ENCODE measurements at places on chromosomes 12 and 14.

GRCh38 chr12:113186666-113187325, 1.3 kb downstream of the RITA1 start:
- H3K4me3 ChIP-seq, result peak overlapping the region; percentile 94
- H3K4me1 ChIP-seq, result peaks cover 18% of the 10 kb centered on the region
- no peaks in the 10 kb centered on the region for H3K27me3 ChIP-seq
- no peak for DNase-seq

GRCh38 chr12:65307169-65307501, 28.7 kb downstream of the MSRB3 start:
- H3K27me3 ChIP-seq, result no peaks in the 10 kb centered on the region
- peaks cover 20% of the 10 kb centered on the region for H3K4me1 ChIP-seq
- no peak overlapping the region for H3K4me3 ChIP-seq

GRCh38 chr14:102668291-102668873, 75.9 kb downstream of the RCOR1 start:
- H3K36me3 ChIP-seq, result peaks cover 9% of the 10 kb centered on the region
- no peak for DNase-seq
- no peaks in the 10 kb centered on the region for H3K27me3 ChIP-seq
- H3K27ac ChIP-seq, result no peak overlapping the region

DNA sequence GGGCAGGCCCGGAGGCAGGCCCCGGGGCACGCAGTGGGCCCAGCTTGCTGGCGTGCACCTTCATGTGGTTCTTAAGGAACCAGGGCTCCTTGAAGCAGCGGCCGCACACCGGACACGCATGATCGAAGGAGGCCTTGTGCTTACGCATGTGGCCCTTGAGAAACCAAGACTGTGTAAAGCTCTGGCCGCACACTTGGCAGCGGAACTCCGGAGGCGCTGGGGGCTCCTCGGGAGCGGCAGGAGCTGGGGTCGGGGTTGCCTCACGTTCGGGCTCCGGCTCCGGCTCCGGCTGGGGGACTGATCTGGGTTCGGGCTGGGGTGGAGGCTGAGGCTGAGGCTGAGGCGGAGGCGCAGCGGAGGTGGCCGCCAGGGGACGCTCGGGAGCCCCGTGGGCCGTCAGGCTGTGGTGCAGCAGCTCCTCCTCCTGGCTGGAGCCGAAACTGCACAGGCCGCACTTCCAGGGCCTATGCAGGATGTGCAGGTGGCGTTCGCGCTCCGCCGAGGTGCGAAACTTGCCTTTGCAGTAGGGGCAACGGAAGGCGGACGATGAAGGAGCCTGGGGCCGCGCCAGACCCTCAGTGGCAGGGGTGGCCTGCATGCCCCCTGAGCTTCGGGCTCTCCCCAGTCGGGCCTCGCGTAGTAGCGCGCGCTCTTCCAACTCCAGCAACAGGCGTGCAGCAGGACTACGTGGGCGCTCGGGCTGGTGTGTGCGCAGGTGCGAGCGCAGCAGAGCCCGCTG, 6.0 kb downstream of the ZNF219 start:
- peaks cover 14% of the 10 kb centered on the region for H3K36me3 ChIP-seq
- peak; percentile 75 for DNase-seq
- no peak overlapping the region for H3K27ac ChIP-seq
- H3K4me1 ChIP-seq, result peaks cover 9% of the 10 kb centered on the region
